ENCODE measurements at places on chromosomes 7 and 10.

GRCh38 chr10:60572511-60573194 lies 183.0 kb upstream of the ANK3 start:
- peak; percentile 57 for DNase-seq

DNA sequence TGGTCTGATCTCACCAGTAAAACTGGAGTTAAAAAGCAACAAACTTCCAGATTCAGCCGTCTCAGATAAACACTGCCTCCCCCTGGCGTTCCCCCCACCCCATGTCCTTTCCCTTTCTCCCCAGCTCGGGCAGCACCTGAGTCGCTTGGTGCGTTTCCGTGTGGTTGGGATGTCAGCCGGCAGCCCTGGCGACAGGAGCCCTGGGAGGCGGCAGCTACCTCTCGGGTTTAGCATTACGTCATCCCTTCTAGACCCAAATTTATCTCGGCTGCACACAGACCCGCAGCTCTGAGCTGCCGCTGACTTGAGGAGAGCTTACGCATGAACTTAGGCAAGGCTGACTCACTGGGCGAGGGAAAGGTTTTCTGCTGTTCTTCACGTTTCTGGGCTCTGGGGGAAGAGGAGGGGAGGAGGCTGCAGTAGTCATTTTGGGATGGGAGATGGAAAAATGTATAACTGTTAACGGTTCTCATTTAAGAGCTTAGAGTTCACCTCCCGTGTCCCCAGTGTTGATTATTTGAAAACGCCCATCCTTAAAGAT lies 14.4 kb downstream of the MXI1 start:
- DNase-seq = peak; percentile 55

DNA sequence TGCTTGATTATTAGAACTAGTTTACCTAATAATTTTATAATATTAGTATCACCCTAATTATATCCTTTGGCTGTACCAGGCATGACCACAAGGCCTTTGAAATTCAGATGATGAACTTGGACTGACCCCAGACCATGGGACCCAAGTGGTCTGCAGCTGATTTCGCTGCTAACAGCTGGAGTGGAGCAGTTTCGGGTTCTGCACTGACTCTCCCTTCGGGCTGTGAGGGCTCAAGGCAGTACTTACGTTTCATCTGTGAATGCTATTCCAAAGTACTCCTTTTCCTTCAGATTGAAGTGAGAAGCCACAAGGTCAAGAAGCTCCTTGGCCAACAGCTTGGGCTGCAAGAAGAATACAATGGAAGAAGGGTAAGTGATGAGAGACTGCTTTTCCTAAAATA lies 223.8 kb downstream of the PRPF18 start:
- no peak for DNase-seq

- DNase-seq = no peak
Observed at GRCh38 chr7:141484907-141485306, 66.3 kb upstream of the AGK start.

Measured in Peyer's patch (tissue), 4 donors.